Large intestine (tissue), 12 donors: ENCODE measurements at places on chromosomes 4 and X. TPM values are rescaled to one million over a fixed set of nuclear protein-coding genes. Genes with fewer than 3 reads are reported as not detected.

DNA sequence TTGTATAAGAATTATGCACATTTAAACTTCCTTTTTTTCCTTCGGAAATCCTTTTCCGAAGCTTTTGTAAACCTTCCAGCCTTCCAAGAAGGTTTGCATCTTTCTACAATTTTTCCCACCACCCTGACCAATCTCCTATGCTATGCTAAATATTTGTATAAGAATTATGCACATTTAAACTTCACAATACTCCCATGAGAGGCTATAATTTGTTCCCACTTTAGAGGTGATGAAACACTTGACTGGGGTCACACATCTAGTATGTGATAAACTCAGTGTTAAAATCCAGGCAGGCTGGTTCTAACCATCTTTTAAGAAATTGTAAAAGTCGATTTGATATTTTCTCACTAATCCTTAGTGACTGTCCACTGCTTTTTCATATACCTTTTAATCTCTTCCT lies 22.1 kb downstream of the NUDT6 start:
- DNase-seq, result no peak

DNA sequence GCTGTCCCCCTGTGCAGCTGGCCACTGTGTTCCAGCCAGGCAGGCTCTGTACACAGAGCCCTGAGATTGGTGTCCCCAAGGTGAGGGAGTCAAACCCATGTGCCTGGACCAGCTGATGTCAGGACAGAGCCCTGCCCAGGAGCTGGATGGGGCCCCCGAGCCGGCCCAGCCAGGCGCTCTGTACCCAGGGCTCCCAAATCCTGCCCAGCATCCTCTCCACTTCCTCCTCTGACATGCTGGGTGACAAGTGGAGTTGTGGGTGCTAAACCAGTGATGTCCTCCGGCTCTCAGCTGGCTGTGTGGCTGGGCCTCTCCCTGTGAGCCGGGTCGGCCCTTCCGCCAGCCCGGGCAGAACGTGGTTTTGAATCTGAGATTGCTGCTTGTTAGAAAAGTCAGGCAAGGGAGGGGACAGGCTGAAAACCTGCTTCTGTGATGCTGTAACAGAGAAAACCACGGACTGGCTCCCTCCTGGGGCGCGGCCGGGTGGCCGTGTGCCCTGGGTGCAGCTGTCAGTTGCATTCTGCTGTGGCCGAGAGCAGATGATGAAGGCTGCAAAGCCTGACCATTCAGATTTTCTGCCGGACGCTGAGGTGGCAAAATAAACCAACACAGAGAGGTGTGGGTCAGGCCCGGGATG lies 7.9 kb upstream of the CPLX1 start:
- DNase-seq, result no peak

GRCh38 chrX:123267220-123267619 lies 83.1 kb downstream of the GRIA3 start:
- DNase-seq, result no peak

DNA sequence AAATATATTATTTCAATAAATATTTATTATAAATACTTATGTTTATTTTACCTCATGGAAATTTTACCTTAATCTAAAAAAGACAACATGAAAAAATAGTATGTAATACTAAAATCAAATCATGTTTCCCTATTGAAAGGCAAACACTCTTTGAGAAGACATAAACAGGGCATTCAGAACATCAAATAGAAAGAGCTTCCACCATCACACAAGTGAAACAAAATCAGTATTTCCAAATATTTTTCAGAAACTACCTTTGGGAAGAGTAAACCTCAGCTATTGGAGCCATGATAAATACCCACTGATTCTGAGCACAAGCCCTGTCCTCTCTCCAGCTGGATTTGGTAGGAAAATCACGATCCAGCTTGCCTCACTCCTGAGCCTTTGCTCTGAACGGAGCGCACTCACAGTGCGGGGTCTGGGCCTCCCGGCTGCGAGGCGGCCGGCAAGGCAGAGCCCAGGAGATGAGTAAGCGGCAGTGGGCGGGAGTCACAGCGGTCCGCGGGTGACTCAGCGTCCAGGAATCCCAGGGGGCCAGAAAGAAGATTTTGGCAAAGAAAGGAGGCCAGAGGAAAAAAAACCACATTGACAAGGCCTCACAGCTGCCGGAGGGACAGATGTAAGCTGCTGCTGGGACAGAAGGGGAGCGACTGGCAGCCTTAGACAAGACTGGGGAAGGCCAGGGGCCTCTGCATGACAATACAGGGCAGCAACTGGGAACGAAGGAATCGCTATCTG lies 14.7 kb upstream of the ANXA5 start:
- DNase-seq, result peak; percentile 80

Gene ANKRD37
- polyA plus RNA-seq, result 9.1 TPM

DNA sequence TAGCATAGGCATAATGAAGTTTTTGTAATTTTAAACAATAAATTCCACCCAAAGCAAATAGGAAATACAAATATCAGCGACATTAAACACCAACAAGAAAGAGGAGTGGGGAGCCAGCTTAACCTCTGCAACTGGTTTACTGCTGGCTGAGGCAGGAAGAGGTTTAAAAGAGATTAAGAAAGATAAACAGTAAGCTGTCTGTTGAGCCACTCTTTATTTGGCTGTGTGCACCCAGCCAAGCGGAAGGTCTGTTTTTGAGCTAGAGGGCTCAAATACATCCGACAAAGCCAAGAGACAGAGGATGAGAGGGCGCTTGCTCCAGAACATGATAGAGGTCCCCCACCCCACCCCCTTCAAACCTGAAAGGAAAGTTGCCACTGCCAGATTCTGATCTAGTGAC lies 191.4 kb downstream of the MGST2 start:
- DNase-seq, result no peak

DNA sequence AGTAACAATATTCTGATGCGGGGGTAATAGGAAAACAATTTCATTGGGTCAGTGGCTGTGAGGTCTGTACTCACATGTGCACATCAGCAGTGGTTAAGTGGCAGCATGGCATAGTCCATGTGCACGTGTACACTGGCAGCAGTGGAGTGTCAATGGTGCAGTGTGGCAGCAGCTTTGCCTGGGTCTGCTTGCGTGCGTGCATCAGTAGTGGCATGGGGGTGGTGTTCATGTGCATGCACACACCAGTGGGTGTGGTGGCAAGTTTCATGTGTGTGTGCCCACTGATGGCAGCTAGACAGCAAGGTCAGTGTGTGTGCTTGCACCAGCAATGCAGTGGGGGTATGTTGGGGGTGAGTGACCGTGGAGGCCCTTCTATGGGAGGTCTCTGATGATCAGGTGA lies 581.6 kb upstream of the KLHL4 start:
- DNase-seq, result no peak

Gene MMRN1
- 22.4 TPM for polyA plus RNA-seq

- no peak for DNase-seq
Measured at GRCh38 chr4:102862016-102862415, 6.8 kb upstream of the CISD2 start.

Gene SMPX
- polyA plus RNA-seq, result 4.9 TPM

- DNase-seq, result peak; percentile 64
Measured at GRCh38 chr4:168153596-168154440, 61.5 kb downstream of the ANXA10 start.

DNA sequence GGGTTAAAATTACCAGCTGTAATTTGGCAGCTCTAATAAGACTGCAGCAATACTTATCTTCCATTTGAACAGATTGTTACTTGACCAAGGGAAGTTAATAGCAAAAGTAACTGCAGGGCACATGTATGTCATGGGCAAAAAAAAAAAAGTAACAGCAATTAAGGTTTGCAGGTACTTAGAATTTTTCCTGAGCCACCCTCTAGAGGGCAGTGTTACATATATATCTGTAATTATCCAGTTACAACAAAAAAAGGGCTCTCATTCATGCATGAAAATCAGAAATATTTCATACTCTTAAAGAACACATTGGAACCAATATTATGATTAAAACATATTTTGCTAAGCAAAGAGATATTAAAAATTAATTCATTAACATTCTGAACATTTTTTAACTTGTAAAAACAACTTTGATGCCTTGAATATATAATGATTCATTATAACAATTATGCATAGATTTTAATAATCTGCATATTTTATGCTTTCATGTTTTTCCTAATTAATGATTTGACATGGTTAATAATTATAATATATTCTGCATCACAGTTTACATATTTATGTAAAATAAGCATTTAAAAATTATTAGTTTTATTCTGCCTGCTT lies 25.1 kb downstream of the XIAP start:
- peak; percentile 19 for DNase-seq

Gene MAGEA4
- not detected for polyA plus RNA-seq

Gene DCAF8L2
- polyA plus RNA-seq, result 0.03 TPM

- DNase-seq, result no peak
Measured at GRCh38 chr4:54643172-54643571, 14.6 kb upstream of the KIT start.

DNA sequence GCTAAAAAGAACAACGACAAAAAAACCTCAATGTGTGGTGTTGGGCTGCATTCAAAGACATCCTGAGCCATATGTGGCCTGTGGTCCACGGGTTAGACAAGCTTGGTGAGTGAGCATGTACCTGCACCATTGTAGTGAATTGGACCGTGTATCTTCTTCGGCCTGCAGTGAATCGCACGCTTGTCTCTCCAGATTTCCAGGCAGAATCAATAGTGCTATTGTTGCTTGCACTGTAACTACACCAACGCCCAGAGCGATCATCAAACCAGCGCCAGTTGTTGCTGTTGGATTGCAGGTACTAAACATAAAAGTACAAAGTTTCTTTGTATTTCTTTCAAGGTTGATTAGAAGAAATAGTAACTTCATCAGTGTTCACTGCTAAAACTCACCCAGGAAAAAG lies 101.6 kb downstream of the HUWE1 start:
- DNase-seq, result no peak

Gene CFI
- polyA plus RNA-seq, result 244 TPM

DNA sequence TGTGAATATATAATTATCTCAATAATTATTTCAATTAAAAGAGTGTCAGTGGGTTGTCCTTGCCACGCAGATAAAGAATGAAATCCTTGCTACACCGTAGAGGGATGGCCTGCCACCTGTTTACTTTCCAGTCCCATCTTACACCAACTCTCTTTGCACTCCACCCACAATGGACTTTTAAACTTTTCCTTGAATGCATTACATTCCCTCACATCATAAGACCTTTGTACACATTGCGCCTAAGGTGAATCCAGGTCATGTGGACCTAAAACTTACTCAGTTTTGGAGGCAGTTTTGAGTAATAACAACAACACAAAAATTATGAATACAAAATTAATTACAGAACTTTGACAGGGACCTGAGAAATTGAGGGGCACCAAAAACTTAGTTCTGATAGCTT lies 78.7 kb upstream of the PDE5A start:
- peak; percentile 50 for DNase-seq

Gene TGIF2LX
- polyA plus RNA-seq, result not detected

DNA sequence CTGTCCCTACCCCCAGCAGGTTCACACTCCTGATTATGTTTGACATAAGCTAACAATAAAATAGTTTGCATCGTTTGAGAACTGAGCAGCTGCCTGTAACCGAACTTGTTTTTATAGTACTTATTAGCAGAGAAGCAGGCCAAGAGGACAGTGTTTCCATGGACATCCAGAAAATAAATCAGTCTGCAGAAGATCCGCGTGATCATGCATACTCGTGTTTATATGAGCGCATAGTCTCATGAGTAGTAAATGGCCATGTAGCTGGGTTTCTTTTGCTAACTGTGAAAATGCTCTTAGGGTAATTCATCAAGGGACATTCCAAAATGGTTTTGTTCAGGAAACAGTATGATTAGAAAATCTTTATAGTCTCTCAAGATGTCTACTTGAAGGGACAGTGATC lies 289.2 kb downstream of the DCTD start:
- DNase-seq, result no peak

GRCh38 chr4:173270312-173271027 lies 63.7 kb downstream of the HMGB2 start:
- DNase-seq, result no peak

DNA sequence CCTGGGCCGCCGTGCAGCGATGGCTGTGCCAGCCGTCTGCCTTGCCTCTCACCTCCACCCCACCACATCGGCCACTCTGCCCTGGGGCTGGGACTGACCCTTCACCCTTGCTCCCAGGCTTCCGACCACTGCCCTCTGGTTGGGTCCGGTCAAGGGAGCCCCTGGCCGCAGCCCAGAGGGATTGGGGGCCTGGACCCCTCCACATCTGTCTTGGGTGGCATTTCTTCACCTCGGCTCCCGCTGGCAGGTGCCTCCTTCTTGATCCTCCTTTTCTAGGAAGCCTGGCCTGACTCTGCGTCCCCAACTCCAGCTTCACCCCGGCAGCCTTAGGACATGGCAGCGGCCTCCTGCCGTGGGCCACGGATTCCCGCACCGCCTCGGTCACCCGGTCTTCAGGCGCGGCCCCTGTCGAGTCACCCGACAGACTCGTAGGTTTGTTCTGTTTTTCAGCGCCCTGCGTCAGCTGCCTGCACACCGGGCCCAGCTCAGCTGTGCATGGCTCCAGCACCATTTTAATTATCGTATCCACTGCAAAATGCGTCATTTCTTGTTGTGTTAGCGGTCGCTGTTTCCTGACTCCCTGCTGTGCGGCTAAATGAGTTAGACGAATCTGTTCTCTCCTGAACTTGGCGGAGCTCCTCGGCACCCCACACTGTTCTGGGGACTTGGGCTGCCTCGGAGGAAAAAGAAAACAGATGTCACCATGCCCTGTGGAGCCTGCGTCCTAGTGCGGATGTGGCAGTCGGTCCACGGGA lies 124.0 kb downstream of the FAM53A start:
- DNase-seq, result no peak

Gene SSX4B
- polyA plus RNA-seq, result not detected

Gene DCTD
- 95.8 TPM for polyA plus RNA-seq

DNA sequence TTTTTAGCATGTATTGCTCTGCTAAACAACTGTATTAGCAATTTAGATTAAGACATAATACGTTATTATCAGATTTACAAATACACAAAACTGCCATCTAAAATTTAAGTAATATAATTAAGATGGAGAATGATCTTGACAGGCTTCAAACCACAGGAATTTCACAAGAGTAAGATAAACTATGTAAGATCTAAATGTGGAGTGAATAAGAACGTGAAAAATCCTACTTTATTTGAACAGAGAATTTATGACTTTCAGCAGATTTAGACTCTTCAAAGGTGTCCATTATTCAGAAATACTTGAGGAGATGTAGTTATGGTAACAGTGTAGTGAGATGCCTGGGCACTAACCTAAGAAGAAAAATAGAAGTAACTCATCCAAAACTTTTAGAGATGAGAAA lies 73.2 kb downstream of the SLC4A4 start:
- DNase-seq, result no peak

DNA sequence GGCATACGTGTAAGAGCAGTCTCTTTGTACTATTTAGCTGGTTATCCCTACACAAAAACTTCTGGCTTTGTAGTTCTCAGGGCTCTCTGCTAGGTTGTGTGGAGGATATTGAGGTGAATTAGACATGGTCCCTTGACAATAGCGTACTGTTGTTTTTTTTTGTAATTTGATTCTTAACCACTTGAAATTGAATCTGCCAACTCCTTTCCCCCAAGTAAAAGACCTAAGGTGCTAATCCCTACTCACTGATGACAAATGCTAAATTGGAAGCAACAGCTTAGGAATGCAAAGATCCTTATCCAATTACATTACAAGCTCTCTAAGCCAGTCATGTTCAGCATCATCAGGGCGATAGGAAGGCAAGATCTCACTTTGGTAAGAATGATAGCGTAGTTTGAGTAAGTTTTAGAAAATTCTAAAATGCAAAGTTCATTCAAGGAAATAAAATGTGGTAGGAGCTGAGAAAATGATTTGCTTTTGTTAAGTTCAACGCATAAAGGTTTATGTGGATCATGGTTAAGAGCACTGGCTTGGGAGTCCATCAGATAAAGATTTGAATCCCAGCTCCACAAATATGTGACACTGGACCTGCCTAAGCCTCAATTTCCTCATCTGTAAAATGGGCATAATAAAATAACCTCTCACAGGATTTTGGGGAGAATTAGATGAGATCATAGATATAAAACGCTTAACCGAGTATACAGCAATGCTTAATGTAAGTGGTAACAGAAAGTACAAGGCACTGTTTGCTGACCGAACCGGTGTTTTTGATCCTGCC lies 39.3 kb downstream of the DOCK11 start:
- no peak for DNase-seq

Gene MSANTD1
- polyA plus RNA-seq, result 1.0 TPM

Gene TLR3
- polyA plus RNA-seq, result 2.9 TPM
